ENCODE measurements at places on chromosomes 5 and 9. TPM values are rescaled to one million over a fixed set of nuclear protein-coding genes. Genes with fewer than 3 reads are reported as not detected.

Gene SLCO6A1
- polyA plus RNA-seq: not detected

Gene KIAA1958
- 0.99 TPM for polyA plus RNA-seq

Gene TTC23L
- polyA plus RNA-seq: 0.06 TPM

Gene PCDHA7
- 0.03 TPM for polyA plus RNA-seq

Gene NUTM2F
- not detected for polyA plus RNA-seq

All from heart left ventricle (tissue), 16 donors.